Hindlimb muscle (tissue), 1 donor: ENCODE measurements at places on chromosomes 11 and 22. TPM values are rescaled to one million over a fixed set of nuclear protein-coding genes. Genes with fewer than 3 reads are reported as not detected.

- no peak for DNase-seq
These were observed 117.2 kb upstream of the IGLL5 start for GRCh38 chr22:22770280-22770871.

- DNase-seq: peak; percentile 32
These were observed 60.4 kb downstream of the BMAL1 start for GRCh38 chr11:13338019-13338426.

GRCh38 chr11:117466966-117467365 lies 139.3 kb downstream of the CEP164 start:
- no peak for DNase-seq

- no peak for DNase-seq
These were observed 781.0 kb downstream of the TBC1D22A start for GRCh38 chr22:47543447-47543846.

DNA sequence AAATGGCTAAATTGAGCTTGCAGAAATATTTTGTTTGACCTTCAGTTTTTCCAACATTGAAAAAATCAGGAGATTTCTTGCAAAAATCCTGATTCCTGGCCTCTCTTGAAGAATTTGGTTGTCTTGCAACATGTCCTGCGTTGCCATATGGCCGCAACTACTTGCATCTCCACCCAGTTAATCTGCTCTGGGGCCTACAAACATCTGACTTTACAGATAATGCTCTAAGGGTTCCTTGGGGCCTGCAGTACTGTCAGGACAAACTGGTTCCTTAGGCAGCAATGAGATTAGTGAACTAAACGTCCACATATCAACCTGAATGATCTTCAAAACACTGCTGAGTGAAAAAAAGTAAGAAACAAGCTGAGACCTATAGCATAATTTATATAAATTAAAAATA lies 36.6 kb upstream of the FEZ1 start:
- DNase-seq: no peak

The CD3E gene
- polyA plus RNA-seq: 0.50 TPM
